ENCODE measurements at places on chromosomes 5 and 9.
A peak's percentile ranks its signal among the peaks of the same experiment; 100 is the strongest.

- no peak for DNase-seq
Measured at GRCh38 chr5:38426490-38426889, 130.0 kb downstream of the LIFR start.

DNA sequence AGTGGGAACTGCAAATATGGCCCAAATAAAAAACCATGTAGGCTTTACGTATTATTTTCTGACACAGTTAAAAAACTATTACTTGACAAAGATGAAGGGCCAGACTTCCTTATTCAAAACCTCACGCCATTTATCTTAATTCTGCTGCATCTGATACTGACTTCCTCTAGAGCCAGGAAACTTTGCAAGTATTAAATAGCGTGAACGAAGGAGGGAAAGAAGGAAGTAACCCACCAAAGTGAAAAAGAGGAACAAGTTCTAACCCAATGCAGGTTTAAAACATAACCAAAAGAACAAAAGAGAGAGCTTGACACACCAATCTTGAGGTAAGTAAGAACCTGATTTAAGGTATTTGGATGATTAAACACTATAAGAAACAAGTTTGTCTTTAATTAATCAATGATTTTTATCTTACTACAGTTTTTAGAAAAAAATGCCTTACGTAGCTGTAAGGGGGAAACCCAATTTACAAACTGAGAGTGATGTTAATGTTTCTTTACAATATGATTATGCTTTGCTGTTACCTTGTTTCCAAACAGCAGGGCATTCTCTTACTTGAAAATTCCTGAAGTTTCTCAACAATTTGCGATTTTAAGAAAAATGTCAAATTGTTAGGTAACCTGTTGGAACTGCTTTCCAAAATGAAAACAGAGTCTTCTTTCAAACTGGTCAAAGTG lies at the start of gene GAPT:
TSS of gene GAPT (plus strand) at position 220 of the 677 bp plus-strand sequence. CDS start 3,102 bp downstream, outside the sequence.
- DNase-seq, result no peak

DNA sequence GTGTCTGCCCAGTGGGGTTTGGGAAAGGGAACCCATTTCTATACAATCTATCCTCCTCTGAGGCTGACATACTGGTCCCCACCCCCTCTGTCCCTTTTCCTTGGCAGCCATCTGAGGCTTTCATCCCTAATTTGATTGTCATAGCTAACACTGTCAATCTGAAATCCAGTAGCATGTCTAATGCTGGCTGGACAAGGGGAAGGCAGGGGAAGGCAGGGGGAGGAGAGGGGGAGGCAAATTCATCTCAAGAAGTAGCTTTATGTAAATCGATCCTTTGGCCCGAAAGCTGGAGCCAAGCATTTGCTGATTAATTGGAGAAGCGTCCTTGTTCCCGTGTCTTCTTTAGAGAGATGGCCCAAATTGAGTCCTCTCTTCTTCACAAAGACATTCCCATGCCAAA lies 314.1 kb upstream of the PANK3 start:
- DNase-seq, result no peak

DNA sequence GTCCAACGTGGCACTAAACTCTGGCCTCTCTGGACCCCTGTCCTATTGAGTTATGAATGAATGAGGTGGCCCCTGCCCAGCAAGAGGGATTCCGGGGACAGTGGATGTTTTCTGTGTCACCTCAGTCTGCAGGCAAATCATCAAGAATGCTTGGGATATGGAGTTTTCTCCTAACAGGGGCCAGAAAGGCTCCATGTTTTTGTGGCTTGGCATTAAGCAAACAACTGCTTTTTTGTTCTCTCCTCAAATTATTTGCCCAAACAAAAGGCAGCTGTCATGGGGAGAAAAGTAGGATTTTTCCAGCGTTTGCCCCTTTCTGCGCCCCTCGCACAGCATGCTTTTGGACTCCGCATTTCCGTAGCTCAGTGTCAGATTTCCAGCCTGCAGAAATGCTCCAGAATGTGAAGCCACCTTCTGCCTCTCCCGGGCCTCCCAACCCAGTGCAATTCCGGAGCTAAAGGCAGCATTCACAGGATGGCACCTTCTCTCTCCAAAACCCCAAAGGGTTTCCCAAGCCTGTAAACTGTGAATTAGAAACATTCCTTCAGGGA lies 553.3 kb downstream of the CCDC171 start:
- DNase-seq, result no peak

DNA sequence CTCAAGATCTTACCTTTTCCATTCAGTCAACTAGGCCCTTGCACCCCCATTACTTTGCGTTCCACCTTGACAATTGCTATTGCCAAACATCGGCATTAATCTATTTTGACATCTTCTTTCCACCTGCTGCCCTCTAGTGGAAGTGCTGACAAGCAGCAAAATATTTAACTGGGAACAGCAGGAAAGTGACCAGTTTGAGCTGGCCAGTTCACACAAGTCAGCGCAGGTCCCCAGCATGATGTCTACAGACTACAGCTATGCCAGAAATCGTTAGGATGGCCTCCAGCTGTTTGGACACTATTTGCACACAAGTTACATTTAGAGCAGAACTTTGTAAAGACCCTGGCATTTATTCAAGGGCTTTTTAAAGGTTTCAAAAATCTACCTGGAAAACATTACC lies 160.1 kb downstream of the GHR start:
- DNase-seq, result no peak

- no peak for DNase-seq
Measured at GRCh38 chr9:86503942-86504341, 149.7 kb upstream of the TUT7 start.

GRCh38 chr9:99162759-99163364 lies 57.9 kb downstream of the TGFBR1 start:
- DNase-seq, result no peak

GRCh38 chr9:114184071-114184470 lies 28.7 kb downstream of the COL27A1 start:
- DNase-seq, result no peak

DNA sequence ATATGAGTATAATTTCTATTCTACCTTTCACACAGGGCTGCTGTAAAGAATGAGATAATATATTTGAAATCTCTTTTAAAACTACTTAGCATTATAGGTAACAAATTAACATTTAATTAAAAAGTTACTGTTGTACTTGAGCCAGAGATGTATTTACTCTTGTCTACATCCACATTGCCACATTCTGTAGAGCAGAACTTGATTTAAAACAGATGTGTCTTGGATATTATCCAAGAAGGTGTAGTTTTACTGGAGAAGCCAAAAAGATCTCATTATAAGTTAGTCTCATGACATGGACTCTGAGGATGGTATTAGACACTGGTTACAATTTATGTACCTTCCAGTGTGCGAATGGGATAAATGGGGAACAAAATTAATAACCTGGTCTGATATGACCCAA lies 293.1 kb upstream of the CCNH start:
- no peak for DNase-seq

GRCh38 chr5:68242743-68243142 lies 27.2 kb downstream of the PIK3R1 start:
- DNase-seq, result no peak

DNA sequence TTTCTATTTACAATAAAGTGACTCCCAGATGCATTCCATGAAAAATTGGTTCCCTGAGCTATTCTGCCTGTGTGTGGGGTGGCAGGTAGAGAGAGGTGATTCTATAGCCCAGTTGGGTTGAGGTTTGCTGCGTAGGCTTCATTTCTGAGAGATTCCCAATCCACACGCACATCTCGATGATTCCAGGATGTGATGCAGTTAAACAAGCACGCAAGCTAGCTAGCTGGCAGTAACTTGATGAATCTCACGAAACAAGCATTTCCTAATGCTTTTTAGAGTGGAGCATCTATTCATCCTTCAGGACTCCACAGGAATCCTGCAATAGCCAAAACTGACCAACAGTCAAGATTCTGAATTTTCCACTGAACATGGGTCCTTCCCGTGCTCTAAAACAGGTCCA lies 43.8 kb upstream of the CER1 start:
- DNase-seq, result peak; percentile 36
